ENCODE measurements at places on chromosomes 3 and 15. TPM values are rescaled to one million over a fixed set of nuclear protein-coding genes. Genes with fewer than 3 reads are reported as not detected.

SPINK8 gene
- total RNA-seq: not detected

FHIT gene
- total RNA-seq: 3.9 TPM

LRRC31 gene
- total RNA-seq: not detected

PLAAT1 gene
- 21.1 TPM for total RNA-seq

GOLGA6L24 gene
- total RNA-seq: not detected

SLC12A8 gene
- total RNA-seq: 0.69 TPM

AP3B2 gene
- total RNA-seq: 0.74 TPM

CEMIP gene
- total RNA-seq: 6.3 TPM

MEX3B gene
- total RNA-seq: 1.1 TPM

IL1RAP gene
- 514 TPM for total RNA-seq

SH2D7 gene
- total RNA-seq: not detected

TF gene
- 0.59 TPM for total RNA-seq

TM6SF1 gene
- not detected for total RNA-seq

MESP2 gene
- 0.27 TPM for total RNA-seq

C3orf20 gene
- not detected for total RNA-seq

TNNC1 gene
- total RNA-seq: 0.24 TPM

RUBCN gene
- 27.1 TPM for total RNA-seq

PRR20G gene
- total RNA-seq: not detected

ADAMTSL3 gene
- total RNA-seq: 0.05 TPM

PYDC2 gene
- total RNA-seq: not detected

OIP5 gene
- total RNA-seq: 12.8 TPM

SNX33 gene
- 10.5 TPM for total RNA-seq

ADIPOQ gene
- total RNA-seq: not detected

All from SK-MEL-5 (cell line).